ENCODE measurements at places on chromosomes 3 and 15.

DNA sequence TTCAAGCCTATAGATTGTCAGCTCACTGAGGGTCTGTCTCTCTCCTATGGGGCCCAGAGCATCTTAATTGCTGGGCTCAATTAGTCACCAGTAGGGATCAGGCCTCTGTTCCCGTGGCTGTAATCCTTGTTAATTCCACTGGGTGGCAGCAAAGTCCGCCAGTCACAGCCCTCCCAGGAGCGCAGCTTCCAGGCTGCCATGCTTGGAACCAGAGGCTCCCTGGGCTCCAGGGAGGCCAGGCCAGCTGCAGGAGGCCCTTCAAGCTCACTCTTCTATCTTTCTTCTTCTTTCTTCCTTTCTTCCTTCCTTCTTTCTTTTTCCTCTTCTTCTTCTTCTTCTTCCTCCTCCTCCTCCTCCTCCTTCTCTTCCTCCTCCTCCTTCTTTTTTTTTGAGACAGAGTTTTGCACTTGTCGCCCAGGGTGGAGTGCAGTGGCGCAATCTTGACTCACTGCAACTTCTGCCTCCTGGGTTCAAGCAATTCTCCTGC lies 14.4 kb downstream of the RNU5B-1 start:
- peak; percentile 93 for DNase-seq

- no peak for DNase-seq
Observed at GRCh38 chr15:22237891-22238275, 157.6 kb downstream of the OR4M2 start.

DNA sequence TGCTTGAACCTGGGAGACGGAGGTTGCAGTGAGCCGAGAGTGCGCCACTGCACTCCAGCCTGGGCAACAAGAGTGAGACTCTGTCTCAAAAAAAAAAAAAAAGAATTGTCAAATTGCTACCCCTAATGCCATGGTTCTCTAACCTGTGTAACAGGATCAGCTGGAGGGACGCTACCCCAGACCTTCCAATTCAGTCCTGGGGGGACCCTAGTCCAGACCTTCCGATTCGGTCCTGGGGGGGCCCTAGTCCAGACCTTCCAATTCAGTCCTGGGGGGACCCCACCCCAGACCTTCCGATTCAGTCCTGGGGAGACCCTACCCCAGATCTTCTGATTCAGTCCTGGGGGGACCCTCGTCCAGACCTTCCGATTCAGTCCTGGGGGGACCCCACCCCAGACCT lies 29.8 kb upstream of the MUC20 start:
- no peak for DNase-seq

DNA sequence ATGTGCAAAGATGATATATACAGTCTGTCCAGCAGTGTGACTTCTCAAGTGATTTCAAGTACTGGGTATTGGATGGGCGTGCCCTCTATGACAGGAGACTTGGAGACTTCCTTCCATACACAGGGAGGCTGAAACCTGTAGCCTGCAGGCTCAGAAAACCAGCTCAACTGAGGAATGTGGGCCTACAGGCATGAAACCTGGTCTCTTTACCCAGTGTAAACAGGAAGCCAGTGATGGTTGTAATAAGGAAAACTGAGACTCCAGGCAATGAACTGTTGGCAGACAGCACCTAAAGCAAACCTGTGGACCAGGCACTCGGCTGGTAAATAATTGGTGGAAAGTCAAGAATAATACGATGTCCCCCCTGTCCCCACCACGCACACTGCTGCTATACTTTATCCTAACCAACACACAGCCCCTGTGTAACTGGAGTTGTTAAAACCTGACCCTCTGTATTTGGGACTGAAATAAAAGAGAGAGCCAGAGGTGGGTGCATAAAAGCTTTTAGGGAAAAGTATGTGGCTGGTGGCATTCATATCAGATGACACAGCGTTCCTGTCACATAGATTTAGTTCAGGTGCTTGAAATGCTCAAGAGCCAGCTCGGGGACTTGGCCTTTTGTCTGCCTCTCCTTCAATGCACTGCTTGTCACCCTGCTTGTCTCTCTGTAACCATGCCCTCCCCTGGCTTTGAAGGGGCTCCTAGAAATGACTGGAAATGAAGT lies 144.7 kb downstream of the TPRG1 start:
- DNase-seq: no peak

DNA sequence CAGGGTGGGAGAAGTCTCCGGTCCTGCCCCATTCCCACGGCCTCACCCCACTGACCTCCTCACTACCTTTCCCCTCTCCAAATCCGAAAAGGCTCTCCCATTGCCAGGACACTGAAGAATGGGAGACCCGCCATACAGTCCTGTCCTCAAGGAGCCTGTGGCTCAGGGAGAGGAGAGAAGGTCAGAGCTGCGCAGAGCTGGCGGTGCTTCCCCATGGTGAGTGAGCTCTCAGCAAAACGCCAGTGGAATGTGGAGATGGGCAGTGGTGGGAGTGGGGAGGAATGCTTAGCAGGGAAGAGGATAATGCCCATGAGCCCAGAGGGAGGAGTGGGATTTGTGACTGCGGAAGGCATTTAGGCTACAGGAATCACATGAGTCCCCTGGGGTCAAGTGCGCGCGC lies 20.1 kb downstream of the FAM43A start:
- peak; percentile 44 for DNase-seq

- DNase-seq: no peak
Observed at GRCh38 chr3:189277711-189278110, 105.9 kb downstream of the TPRG1 start.

- peak; percentile 81 for DNase-seq
Observed at GRCh38 chr3:194134231-194134756, 1.7 kb upstream of the HES1 start.

DNA sequence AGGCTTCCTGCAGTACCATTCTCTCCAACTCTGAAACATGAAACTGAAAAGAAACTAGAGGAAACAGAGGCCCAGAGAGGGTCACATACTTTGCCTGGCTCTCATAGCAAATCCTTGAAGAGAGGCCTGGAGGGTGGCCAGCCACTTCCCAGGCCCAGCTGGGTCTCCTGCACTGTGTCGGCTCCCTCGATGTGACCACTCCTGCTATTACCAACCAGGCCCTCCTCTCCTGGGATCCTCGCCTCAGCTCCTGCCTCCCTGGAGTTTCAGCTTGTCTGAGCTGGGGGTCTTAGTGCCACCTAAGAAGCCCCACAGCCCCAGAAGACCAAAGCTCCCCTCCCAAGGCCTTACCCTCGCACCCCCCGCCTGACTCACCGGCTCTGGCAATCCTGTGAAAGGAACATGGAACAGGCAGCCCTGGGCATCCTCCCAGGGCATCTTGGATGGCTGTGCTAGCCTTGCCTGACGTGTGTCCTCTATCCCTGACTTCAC lies 4.6 kb downstream of the LOXL1 start:
- no peak for DNase-seq

GRCh38 chr3:183959214-183959613 lies 58.5 kb downstream of the ABCC5 start:
- DNase-seq: no peak

- DNase-seq: no peak
Observed at GRCh38 chr3:108271626-108272025, 24.7 kb upstream of the HHLA2 start.

- DNase-seq: no peak
Observed at GRCh38 chr15:68258692-68259091, 18.9 kb upstream of the FEM1B start.
